Upper lobe of left lung (tissue), 6 donors: ENCODE measurements at places on chromosomes 4 and X. TPM values are rescaled to one million over a fixed set of nuclear protein-coding genes. Genes with fewer than 3 reads are reported as not detected.

DNA sequence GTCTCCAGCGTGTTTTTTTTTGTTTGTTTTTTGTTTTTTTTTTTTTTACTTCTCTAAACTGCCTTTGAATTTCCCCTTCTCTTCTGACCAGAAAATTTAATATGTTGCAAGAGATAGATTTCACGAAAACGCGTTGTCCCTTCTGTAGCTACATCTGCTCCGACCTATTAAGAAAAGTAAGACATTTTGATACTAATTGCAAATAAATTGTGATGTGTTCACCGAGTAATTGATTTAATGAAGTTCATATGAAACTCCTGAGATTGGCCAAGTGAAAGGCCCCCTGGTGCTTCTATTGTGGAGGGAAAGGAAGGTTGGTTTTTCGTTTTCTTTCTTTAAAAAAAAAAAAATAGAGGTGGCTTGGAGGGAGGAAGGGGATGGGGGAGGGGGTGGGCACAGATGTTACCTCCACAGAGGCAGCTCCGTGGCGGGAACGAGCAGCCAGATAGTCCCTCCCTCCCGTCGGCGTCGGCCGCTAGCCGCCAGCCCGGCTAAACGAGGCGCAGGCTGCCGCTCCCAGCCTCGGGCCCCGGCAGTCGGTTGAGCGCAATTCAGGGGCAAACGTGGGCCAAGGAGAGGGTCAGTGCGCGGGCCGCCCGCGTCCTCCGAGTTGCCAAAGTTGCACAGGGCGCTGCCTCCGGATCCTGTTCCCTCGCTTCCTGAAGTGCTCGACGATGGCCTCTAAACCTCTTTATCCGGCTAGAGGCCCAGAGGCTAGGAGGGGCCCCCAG lies 139.1 kb upstream of the ZIC3 start:
- DNase-seq: peak; percentile 36

DNA sequence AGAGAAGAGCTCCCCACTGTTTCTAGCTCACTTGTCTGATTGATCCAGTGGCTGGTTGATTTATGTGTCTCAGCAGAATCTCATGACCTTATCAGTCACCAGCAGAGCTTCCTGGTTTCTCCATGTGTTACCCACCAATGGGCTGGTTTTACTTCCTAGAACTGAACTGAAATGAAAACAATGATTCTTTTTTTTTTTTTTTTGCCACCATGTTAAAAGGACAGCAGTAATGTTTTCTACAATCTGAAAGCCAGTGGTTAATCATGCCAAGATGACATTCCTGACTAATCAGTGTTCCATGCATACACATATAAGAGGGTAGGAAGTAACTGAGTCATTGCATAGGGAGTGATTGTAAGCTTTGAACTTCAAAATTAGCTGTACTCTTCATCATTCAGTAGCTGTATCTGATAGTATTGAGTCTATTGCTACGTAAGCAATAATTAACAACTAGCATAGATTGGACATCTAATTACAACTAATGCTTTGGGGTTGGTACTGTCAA lies 67.7 kb downstream of the SLC4A4 start:
- no peak for DNase-seq

- DNase-seq: no peak
Observed at GRCh38 chrX:107556967-107557366, 71.3 kb upstream of the PRPS1 start.

GRCh38 chr4:48028696-48029095 lies 12.1 kb downstream of the NIPAL1 start:
- no peak for DNase-seq

DNA sequence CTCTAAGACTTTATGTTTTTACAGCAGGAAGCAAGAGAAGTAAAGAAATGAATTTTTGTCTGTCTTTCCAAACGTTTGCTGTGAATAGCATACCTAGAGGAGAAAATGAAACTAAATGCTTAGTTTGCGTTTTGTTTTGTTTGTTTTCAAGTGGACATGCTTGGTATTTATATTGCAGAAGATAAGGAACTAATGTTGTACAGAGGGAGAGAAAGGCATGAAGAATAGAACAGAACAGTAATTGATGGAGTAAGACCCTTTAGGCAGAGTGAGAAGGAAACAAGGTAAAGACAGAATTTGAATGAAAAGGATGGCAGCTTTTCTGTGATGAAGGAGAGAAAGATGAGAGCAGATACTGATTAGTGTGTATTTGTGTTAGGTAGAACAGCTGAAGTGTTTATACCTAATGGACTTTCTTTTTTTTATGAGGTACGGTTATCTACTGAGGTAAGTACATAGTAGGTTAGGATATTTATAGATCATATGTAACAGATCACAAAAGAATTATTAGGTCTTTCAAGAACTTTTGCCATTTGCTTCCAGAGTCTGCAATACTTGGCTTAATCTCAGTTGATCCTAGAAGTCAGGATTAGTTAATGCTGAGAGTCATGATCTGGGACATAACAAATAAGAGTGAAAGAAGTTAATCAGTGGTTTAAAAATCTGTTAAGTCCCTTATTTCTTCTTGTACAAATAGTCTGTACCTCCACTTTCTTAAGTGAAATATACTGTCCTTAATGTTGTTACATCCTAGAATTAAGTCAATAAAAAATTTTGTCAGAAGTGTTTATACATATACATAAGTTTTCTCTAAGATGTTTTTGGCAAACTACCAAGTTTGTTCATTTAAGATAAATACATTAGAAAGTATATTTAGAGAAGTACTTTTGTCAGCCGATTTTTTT lies 36.8 kb downstream of the FABP2 start:
- DNase-seq: no peak

DNA sequence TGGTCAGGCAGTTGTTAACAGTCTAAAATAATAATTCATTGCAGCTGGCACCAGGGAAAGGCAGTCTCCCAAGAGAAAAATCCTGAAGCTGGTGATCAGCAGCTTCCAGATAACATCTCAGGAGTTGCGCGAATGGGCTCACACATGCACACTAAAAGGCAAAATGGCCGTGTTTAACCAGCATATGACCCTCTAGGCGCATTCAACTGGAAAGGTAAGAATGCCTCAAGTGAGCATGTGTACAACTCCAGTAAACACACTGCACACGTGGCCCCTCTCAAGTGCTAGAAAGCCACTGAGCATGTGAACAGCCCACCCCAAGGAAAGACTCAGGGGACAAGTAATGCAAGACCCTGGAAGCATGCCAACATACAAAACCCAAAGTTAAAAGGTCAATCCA lies 33.1 kb downstream of the STPG2 start:
- DNase-seq: no peak

GRCh38 chr4:188130355-188130754 lies 8.9 kb upstream of the TRIML1 start:
- no peak for DNase-seq

GRCh38 chrX:4668802-4669536 lies 955.5 kb upstream of the PRKX start:
- DNase-seq: no peak

DNA sequence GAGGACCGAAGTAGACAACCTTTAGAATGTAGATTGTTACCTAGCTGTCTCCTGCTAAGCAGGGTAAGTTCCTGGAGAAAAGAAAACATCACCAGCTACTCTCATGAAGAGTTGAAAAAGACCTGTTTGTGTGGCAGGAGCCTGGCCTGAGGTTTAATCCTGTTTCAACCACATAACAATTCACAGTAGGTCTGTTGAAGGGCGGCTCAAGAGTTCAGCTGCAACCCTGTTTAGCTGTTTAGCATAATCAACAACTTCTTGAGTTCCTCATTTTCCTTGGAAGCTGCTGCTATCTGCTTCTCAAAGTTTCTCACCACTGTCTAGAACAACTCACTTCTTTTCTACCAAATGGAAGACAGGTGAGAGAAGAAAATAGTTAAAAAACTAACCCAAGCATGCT lies 170.4 kb upstream of the TET2 start:
- DNase-seq: no peak

DNA sequence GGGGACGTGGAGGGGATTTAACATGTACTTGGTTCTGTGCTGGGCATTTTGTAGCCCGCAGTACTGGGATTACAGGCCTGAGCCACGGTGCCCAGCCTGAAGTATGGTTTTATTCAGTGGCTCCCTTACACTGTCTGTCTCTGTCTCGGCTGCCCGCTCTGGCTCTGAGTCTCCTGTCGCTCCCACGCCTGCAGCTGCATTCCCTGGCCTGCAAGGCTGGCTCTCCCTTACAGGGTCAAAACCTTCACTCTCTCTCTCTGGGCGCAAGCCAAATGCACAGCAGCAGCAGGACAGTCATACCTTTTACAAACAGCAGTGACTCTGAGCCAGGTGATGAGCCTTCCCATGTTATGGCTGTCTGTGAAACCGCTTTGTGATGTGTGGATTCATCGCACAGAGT lies 72.1 kb downstream of the HTRA3 start:
- no peak for DNase-seq

The CD40LG gene
- 0.61 TPM for total RNA-seq

The HMX1 gene
- not detected for total RNA-seq

The TCEAL6 gene
- total RNA-seq: not detected

The FAM47B gene
- total RNA-seq: not detected
